ENCODE measurements at places on chromosomes 6 and 20.

DNA sequence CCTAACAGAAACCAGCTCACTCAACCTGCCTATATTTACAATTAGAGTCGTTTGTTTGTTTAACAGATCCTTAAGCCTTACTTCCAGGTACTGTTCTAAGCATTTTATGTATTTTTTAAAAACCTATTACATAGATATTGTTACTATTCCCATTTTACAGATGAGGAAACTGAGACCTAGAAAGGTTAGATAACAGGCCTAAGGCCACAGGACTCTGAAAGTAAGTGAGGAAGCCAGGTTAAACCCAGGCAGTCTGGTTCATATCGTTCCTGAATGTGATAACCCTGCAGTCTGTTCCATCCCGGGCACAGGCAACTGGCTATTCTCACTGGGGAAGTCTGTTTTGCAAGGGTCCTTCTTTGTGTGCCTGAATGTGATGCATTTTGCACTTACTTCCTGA lies 322.2 kb downstream of the FARS2 start:
- H3K27me3 ChIP-seq = no peaks in the 10 kb centered on the region
- no peaks in the 10 kb centered on the region for H3K4me1 ChIP-seq
- no peak overlapping the region for H3K4me3 ChIP-seq
- peaks cover 6% of the 10 kb centered on the region for H3K36me3 ChIP-seq
- no peak overlapping the region for H3K27ac ChIP-seq

GRCh38 chr6:74510878-74511277 lies 695.0 kb downstream of the COL12A1 start:
- no peaks in the 10 kb centered on the region for H3K36me3 ChIP-seq
- no peak overlapping the region for H3K27ac ChIP-seq
- no peak overlapping the region for H3K4me3 ChIP-seq
- no peak for DNase-seq

DNA sequence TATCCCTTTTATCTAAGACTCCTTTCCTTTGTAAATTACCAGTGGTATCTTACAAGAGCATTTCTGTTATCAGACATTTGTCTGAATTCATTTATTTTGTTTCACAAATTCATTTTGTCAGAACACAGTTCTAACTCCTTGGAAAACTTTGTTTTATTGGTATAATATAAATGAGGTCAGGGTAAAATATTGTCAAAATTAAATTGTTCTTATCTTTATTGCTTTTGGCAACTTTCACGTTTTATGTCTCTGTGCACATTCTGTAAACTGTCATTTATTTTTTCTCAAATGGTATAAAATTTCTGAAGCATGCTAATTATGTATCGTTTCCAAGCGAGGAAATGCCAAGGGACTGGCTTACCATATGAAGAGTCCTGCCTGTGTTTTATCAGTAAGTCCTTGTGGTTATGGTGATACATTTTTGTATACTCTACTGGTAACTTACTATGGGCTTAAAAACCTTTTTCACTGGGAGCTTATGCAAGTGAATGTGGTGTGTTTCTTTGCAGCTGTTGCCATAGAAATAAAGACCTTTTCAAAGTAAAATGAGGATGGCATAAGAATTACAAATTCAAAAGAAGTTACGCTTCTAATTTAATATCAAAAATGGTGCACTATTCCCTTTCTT lies 214.2 kb downstream of the COL19A1 start:
- no peak overlapping the region for H3K4me3 ChIP-seq
- DNase-seq = no peak
- H3K36me3 ChIP-seq = no peaks in the 10 kb centered on the region

DNA sequence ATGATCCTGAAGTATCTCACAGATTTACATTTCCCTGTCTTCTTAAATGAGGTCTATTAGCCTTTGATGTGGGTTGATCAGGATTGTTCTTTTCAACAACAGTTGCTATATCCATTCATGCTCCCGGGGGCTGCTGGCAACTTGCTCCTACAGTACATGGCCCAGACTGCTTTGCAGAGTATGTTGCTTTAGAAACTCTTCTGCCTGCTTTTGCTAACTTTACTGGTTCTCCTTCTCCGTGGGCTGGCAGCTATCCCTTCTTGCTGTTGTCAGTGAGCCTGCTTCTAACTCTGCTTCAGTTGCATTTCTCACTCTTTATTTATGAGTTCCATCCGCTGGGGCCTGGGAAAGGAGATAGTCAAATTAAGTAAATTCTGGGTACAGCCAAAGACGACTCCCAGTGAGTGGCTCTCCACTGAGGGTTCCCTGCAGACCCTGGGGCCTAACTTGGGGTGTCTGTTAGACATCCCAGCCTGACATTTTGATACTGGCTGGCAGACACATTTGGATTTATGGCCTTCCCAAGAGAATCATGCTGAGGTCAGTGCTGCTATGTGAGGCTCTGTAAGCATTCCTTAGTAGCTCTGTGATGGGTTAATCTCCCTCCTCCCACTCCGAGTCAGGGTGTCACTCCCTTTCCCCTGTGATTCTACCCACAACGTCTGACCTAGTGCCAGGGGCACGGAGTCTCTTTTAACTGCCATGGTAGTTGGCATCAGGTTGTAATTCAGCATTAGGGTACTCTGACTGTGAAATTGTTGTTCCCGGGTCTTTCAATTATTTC lies 73.6 kb downstream of the SLX4IP start:
- peak overlapping the region; percentile 3 for H3K27ac ChIP-seq
- H3K36me3 ChIP-seq = no peaks in the 10 kb centered on the region
- no peak overlapping the region for H3K4me3 ChIP-seq
- no peaks in the 10 kb centered on the region for H3K27me3 ChIP-seq

DNA sequence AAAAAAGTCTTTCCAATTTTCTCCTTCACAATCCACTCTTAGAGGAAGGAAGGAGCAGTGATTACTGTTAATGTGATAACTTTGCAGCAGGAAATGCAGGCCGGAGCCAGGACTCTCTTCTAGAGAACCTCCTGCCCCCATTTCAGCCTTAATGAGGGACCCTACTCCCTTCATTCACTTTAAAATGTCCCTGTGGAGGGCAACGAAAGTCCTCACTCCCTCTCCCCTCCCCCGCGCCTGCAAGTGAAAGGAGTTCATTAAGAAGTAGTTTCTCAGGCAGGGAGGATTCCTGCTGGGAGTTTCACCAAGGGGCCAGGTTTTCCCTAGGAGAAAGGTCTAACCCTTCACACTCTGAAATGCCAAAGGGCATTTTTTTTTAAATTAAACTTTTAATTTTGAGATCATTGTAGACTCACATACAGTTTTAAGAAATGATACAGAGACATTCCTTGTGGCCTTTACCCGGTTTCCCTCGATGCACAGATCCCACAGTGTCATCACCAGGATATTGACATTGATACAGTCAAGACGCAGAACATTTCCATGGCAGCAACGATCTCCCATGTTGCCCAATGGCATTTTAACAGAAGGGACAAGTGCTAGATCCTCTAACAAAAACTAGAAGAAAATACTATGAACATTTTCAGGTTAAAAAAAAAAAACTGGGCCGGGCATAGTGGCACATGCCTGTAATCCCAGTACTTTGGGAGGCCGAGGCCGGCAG lies 6.8 kb upstream of the COMMD7 start:
- peaks cover 8% of the 10 kb centered on the region for H3K4me1 ChIP-seq
- H3K27ac ChIP-seq = no peak overlapping the region
- no peaks in the 10 kb centered on the region for H3K36me3 ChIP-seq

GRCh38 chr20:36285746-36286447 lies 20.2 kb upstream of the DLGAP4 start:
- H3K4me3 ChIP-seq = no peak overlapping the region
- DNase-seq = no peak
- no peak overlapping the region for H3K27ac ChIP-seq
- no peaks in the 10 kb centered on the region for H3K4me1 ChIP-seq
